ENCODE measurements at places on chromosomes 4 and X.

DNA sequence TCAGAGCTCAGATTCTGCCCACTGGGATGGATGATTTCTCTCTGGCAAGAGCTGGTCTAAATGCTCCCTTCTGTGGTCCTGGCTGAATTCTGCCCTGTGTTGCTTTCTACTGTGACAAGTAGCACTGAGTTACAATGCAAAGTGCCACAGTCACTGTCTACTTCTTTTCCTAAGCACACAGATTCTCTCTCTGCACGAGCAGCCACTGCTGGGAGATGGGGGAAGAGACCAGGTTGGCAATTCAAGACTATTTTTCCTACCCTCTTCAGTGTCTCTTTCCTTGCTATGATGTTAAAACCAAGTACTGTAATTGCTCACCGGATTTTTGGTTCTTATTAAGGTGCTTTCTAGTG lies 45.5 kb downstream of the STAP1 start:
- DNase-seq = no peak

- DNase-seq = no peak
Measured at GRCh38 chr4:51845711-51846110, 2.8 kb downstream of the DCUN1D4 start.

- DNase-seq = no peak
Measured at GRCh38 chr4:70927502-70928137, 25.5 kb downstream of the MOB1B start.

- DNase-seq = no peak
Measured at GRCh38 chrX:69033936-69034335, 131.3 kb downstream of the PJA1 start.
